ENCODE measurements at places on chromosomes 5 and 9.

DNA sequence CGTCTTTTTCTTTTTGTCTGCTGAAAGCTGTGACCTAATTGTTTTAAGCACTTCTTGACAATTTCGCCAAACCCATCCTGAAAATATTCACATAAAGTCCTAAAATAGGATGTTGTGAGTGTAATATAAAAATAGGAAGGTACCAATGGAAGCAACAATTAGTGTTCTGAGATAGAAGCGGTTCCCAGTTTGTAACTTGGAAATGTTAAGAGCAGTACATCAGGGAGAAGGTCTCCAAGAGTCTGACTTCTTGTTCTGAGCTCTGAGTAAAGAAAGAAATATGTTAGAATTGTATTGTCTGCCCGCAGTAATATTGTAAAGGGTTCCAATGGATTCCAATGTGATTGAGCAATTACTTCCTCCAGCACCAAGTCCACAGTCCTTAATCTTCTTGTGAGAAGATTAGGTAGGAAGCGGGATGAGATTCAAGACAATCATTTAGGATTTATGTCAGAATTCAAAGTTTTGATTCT, 3.9 kb downstream of the VCAN start:
- no peak for DNase-seq

DNA sequence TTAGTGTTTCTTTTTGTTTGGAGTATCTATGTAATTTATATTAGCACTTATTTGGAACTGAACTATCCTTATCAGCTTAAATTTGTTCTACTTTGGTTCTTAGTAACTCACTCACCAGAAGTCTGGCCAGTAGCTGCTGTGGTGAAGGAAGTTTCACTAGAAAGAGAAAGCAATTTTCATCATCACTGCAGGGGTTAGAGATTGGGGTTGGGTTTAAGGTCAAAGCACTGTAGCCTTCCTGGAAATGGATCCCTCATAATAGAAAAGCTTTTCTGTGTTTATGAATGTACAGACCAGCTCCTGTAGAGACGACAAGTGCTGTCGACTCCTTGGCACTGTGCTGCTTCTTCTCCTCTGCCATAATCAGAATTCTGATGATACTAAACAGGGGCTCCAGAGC, 22.2 kb downstream of the MROH2B start:
- DNase-seq: no peak

DNA sequence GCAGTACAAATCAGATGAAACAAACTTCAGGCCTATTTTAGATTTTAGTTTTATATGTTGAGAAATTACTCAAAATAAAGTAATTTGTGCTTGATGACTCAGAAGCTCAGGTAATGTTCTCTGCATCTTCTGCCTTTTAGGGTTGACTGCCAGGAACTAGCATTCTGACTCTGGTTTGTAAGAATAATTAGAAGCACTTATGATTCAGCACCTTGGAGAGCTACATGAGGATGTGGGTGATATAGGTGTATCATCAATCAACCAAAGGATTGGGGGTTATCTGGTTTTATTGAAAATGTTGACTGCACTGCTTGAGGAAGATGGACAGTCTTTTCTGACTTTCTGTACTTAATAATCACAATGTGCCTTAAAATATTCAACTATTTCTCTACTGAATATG, 118.7 kb upstream of the SGCD start:
- DNase-seq: no peak

DNA sequence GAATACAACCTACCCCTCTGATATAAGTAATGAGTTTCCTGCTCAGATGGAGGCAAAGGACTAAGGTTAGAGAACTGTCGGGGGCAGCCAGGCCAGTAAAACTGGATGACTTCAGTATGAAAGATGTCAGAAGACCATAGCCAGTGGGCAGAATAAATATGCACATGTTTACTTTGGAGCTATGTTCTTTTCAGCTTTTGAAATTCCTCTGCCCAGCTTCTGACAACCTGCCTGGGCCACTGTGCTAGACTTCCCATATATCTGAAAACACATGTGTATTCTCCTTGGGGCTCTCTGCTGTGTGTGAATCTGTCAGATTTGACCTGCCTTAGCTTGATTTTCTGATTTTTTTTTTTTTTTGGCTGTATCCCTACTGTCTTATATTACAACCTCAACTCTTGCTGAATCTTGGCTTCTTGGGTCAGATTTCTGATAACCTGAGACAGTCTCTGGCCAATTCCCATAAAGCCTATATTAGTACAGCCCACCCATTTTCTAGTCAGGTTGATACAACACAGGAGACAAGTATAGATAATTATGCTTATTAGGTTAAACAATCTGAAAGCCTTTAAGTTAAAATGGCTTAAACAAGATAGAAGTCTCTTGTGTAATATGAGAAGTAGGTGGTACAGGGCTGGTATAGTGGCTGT, 76.6 kb upstream of the PRLR start:
- no peak for DNase-seq

DNA sequence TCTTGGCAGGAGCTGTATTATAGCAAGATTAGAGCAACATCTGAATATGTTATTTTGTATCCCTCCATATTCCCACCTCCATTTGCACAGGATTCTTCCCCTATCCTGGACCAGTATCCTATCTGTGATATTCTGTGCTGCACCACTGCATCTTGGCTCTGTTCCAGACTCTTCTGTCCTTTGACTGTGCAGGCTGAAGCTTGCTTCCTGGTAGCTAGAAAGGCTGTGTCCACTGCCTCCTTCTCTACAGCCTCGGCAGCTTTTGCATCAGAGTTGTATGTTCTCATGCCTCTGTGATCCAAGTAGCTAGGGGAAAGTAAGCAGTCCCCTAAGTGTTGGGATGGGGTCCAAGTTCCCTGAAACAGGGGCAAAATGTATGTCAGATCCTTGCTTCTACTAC, 104.1 kb downstream of the GAS1 start:
- no peak for DNase-seq

GRCh38 chr5:149938279-149938678, 6.3 kb downstream of the PDE6A start:
- DNase-seq: no peak

GRCh38 chr5:150781706-150782614, 3.4 kb downstream of the SMIM3 start:
- no peak for DNase-seq

- DNase-seq: no peak
Measured at GRCh38 chr5:1316588-1317340, 21.9 kb upstream of the TERT start.

DNA sequence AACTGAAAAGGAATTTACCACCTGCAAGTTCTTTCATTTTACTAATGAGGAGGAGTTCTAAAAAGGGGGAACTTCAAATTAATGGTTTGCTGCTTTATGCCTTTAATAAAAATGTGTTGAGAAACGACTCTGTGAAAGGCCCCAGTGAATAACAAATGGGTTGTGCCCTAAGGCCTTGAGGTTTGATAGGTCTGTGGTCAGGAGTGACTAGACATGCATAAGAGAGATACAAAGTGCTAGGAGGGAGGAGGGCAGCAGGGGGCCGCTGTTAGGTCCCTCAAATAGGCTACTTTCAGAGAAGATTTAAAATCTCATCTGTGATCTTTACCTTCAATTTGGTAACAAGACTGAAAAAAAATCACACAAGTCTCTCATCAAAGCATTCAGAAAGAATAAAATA, 58.3 kb downstream of the FAM81B start:
- DNase-seq: no peak

GRCh38 chr9:75027187-75028107, 646 bp downstream of the CARNMT1 start:
- DNase-seq: no peak

DNA sequence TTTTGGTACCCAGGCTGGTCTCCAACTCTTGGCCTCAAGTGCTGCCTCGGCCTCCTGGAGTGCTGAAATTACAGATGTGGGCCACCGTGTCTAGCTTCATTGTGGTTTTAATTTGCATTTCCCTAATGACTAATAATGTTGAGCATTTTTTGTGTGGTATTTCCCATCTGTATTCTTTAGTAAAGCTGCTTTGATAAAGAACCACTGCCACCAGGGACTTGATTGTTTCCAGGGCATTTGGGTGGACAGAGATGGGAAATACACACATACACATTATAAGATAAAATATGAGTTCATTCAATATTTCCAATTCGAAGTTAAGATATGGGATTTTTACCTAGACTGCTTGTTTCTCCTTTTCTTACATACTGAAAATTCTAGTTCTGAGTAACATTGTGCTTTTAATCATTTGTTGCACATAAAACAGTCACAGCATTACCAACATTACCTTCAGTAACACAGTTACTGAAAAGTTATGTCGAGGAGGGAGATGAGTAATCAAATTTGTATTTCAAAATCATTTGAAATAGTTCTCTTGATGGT, 28.9 kb downstream of the HABP4 start:
- DNase-seq: no peak

DNA sequence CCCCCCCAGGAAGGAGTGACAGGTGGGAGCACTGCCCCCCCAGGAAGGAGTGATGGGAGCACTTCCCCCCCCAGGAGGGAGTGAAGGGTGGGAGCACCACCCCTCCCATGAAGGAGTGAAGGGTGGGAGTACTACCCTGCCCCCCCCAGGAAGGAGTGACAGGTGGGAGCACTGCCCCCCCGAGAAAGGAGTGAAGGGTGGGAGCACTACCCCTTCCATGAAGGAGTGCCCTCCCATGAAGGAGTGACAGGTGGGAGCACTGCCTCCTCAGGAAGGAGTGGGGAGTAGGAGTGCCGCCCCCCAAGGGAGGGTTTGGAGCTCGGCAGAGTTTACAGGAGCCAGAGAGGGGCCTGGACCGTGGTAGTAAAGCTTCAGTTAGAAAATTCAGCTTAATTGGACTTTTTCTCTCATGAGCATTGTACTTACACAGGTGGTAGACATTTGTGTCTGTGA, 100.7 kb downstream of the CACNA1B start:
- DNase-seq: no peak

DNA sequence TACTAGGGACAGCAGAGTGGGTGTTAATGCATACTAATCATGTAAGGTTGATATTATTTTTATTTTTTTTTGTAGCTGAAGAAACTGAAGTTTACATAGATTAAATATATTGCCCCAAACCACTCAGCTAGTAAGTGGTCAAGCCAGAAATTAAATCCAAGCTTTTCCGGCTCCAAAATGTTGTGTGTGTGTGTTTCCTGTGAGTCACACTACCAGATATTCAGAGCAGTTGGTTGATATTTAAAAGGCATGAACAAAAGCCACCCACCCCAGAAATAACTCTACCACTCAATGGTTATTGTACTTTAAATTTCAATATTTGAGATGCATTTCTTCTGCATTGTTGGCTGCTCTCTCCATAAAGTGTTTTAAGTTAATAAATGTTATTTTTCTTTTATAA, 29.5 kb downstream of the KCNN2 start:
- DNase-seq: no peak

DNA sequence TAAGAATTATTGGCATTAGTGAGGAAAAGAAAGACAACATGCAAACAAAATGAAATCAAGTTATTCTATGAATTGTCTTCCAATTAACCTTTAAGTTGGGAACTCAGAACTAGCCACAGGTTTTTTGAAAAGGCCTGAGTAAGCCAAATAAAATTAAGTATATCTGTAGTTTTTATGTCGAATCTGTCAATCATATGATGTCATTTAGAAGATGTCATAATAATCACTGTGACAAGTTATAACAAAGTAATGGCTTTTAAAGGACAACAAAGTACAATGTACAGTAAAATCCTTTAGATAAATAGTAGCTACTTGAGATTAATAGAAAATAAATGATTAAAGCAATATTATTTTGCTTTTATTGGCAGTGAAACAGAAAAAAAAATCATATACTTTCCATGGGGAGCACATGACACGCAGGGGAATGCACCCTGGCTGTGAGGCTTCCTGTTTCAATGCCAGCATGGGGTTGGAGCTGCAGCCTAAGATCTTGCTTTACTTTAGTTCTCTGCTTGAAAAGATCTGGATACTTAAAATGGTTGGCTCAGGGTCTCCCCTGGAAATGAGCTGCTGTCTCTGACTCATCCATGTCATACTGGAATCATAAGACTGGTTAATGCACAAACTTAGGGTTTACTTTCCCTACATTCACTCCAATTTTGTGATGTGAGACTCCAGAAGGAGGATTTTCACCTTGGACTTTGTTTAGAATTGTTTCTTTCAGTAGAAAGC, 284.3 kb downstream of the TAF11L14 start:
- DNase-seq: no peak

DNA sequence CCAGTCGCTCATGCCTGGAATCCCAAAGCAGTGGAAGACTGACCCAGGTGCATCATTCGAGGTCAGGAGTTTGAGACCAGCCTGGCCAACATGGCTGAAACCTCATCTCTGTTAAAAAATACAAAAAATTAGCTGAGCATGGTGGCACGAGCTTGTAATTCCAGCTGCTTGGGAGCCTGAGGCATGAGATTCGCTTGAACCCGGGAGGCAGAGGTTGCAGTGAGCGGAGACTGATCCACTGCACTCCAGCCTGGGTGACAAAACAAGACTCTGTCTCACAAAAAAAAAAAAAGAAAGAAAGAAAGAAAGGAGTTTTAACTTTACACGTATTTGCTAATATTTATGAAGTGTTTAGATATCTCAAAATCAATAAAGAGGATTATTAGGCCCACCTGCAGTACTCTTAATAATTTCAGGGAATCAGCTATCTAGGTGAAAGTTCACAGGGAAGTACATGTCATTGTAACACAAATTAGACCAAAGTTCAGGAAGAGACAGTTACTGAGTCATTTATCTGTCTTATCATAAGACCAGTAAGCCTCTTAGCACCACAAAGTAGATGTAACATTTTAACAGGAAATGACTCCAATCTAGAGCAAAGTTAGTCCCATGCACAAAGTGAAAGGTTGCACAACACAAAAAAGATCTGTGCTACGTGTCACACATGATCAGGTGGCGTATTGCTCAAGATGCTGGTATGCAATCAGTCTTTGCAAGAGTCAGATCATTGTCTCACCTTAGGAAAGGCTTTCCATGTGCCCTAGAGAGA, 34.1 kb upstream of the PLIN2 start:
- DNase-seq: no peak

DNA sequence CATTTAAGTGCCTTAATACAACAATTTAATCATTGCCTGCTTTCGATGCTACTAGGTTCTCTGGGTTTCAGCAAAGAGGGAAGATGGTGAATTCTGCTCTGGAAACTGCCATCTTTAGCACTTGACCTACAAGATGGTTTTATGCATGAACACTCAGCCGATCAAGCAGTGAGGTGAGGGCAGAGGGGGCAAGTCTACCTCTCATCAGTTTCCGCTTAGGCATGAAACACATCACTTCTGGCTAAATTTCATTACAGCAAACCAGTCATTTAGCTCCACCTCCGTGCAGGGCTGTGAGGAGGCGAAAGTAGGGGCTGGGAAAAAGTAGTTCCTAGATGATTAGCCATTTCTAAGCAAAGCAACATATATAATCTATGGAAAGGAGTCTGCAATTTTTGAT, 1018.0 kb downstream of the CDH18 start:
- DNase-seq: no peak

GRCh38 chr5:134503088-134503936, 22.2 kb upstream of the JADE2 start:
- DNase-seq: no peak

GRCh38 chr5:104081232-104081631, 518.6 kb upstream of the NUDT12 start:
- DNase-seq: no peak

DNA sequence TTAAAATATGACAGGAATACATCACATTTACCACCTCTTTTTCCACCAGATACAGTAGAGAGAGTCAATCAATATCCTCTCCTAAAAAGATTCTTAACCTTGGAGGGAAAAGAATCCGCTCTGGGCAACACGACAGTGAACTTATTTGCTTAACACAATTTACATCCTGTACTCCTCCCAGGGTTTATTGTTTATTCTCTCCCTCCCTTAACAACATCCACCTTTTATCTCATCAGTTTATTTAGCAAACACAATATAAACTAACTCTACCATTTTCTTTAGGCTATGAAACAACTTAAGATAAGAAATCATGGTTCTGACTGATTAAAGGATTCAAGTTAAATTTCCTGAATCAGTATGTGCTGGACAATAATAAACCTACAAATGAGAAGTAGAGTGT, 50.9 kb downstream of the CERT1 start:
- DNase-seq: no peak

All from caudate nucleus (tissue), 63 donors.